ENCODE measurements at places on chromosomes 12 and 14.

DNA sequence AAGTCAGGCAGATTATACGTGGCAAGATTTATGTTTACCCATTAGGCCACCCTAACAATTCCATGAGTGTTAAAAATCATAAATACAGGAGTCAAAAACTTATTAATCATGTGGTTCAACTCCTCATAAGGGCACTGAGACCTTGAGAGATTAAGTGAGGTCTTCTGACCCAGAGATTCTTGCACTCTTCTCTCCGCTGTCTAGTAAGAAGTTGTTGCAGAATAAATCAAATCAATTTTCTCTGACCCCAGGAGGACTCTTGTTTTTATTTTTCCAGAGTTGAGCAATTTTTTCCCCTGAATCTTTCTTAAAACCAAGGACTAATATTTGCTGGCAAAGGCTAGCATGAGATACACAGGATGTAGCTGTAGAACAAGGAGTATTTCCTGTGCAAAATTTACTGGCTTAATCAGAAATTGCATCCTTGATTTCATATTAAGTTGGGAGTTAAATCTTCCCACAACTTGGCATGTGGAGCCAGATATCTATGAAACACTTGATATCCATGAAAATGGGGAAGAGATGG is 90.9 kb upstream of the PTHLH start:
- DNase-seq = no peak

GRCh38 chr14:87133073-87133801 is 859.7 kb downstream of the GALC start:
- no peak for DNase-seq

GRCh38 chr12:67829896-67830295 is 159.4 kb upstream of the IFNG-AS1 start:
- DNase-seq = no peak

DNA sequence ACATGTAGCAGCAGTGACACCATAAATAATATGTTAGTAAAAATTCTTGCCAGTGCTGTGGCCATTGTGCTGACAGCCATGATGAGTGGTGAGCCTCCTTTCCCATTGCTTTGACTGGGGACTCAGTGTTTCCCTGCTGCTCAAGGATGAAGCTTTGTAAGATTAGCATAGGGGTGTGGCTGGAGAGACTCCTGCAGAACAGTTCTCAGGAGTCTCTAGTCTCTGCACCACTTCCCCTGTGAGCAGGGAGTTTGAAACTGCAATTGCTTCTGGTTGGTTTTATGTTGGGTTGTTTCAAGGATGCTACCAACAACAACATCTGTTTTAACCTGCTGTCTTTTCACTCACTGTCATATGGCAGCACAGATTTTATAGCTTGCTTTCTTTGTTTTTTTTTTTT is 41.4 kb downstream of the ZC3H14 start:
- no peak for DNase-seq

GRCh38 chr12:24760162-24760561 is 188.7 kb downstream of the BCAT1 start:
- no peak for DNase-seq

DNA sequence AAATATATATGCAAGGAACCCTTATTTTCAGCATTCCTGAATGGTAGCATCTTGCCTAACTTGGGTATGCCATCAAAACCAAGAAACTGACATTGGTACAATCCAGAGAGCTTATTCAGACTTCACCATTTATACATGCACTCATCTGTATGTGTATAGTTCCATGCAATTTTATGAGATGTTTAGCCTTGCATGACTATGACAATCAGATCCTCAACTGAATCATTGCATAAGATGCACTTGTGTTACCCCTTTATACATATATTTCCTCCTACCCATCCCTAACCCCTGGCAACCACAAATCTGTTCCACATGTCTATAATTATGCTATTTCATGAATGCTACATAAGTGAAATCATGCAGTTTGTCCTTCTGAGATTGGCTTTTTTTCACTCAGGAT is 37.0 kb upstream of the PPFIBP1 start:
- DNase-seq = no peak

DNA sequence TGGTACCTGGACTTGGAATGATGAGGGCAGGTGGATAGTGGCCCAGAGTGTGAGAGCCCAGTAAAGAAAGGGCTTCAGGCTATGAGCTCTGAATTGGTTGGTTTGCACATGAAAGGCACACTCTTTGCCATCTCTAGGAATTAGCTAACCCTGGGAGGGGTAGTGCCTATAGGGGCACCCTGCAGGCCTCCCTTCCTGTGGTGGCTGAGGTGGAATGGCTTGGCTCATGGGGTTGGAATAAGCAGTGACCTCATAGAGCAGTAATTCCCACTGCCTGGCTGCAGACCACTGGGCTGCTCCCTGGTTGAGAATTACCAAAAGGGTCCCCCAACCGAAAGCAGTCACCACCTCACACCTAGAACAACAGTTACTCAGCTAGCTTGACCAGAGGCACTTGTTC is 42.7 kb downstream of the ASCL4 start:
- DNase-seq = no peak

- DNase-seq = no peak
Observed at GRCh38 chr12:41452838-41453407, 264.8 kb downstream of the PDZRN4 start.

DNA sequence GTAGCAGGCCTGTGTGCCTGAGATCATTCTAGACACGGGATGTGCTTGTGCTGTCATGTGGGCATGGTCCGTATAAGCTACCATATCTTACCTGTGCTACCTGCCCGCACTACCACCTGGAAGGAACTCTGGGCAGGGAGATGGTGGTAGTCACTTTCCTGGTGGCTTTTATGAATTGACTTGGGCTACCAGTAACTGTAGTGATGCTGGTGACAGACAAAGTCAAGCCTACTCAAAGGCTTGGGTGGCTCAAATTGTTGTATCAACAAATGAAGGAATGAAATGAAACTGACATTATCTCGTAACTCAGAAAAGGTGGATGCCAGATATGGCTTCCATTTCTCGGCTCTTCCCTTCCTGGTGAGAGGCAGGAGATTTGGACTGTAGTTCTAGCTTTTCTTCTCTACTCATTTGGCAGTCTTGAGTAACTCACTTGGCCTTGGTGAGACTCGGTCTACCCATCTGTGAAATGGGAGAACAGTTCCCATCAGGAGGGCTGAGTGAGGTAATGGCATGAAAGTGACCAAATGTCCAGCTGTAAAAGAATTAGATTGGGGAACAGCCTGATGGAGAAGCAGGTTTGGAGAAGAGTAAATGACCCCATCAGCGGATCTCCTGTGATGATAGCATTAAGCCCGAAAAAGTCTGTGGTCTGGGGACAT is 81.3 kb downstream of the NOS1 start:
- no peak for DNase-seq

DNA sequence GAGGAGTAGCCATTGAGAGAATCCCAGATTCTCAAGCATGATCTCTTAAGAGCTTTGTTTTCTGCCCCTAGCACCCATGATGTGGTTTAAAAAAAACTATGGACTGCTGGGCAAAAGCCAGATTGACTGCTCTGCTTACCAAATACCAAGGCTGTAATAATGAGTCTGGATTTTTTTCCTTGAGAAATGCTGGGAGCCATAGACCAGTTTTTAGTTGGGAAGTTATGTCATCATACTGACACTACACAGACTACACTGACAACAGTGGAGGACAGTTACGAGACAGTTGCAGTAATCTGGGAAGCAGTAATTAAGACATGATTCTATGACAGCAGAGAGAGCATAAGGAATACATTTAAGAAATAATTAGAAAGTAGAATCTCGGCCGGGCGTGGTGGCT is 35.8 kb downstream of the SPATA7 start:
- no peak for DNase-seq

GRCh38 chr12:76033081-76034011 is 1.8 kb upstream of the PHLDA1 start:
- DNase-seq = no peak

All from activated naive CD4-positive, alpha-beta T cell treated with Interleukin-2 at 50 U/mL for 16 hours (primary cell).